Lung microvascular endothelial cell (primary cell): ENCODE measurements at places on chromosomes 12 and 14.

GRCh38 chr14:33709283-33709682 is 241.6 kb downstream of the EGLN3 start:
- no peak for DNase-seq

DNA sequence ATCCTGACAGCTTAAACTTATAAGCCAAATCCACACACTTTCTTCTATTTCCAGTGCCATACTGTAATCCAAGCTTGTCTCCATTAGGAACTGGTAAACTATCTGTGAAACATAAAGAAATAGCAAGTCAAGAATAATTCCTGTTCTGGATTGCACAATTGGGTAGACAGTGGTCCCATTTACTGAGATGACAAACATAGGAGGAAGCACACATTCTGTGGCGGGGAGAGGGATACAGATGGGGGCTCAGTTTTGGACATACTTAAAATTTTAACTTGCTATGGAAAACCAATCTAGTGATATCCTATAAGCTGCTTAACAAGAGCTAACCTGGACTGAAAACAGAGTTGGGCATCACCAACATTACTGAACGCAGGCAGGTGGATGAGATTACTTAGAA is 16.3 kb downstream of the MAP4K5 start:
- no peak for DNase-seq

DNA sequence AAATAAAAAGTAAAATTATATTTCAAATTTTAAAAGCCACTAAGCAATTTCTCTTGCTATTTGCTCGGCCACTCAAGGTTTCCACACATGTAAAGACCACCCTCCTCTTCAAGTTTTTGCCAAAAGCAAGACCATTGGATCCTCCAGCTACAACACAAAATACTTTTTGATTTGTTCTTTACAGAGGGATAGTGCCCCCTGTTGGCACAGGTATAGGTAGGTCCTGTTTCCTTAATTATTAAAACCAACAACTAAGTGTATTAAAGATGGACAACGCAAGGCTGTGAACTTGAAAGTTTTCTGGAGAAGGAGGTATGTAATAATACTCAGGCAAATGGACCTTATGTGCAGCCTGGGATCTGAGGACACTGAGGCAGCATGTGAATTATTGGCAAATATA is 23.8 kb downstream of the ATP6V1D start:
- DNase-seq = peak; percentile 40

- no peak for DNase-seq
These were observed 32.1 kb downstream of the HNRNPC start for GRCh38 chr14:21236948-21237797.

DNA sequence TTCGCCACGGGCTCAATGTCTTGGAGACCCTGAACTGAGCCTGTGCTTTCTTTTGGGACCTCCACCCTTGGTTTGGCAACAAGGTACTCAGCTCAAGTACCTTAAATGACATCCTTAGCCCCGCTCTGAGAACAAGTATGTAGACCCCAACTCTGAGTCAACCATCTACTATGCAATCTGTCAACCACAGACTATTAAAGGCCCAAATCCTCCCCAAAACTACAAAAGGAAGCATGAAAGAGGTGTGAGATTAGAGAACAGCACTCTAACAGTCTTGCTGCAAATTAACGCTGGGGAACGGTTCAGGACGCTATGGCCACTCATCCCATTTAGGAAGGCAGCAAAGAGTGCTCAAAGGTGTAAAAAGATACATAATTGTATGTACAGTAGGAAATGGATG is 52.1 kb downstream of the CCDC88C start:
- no peak for DNase-seq

DNA sequence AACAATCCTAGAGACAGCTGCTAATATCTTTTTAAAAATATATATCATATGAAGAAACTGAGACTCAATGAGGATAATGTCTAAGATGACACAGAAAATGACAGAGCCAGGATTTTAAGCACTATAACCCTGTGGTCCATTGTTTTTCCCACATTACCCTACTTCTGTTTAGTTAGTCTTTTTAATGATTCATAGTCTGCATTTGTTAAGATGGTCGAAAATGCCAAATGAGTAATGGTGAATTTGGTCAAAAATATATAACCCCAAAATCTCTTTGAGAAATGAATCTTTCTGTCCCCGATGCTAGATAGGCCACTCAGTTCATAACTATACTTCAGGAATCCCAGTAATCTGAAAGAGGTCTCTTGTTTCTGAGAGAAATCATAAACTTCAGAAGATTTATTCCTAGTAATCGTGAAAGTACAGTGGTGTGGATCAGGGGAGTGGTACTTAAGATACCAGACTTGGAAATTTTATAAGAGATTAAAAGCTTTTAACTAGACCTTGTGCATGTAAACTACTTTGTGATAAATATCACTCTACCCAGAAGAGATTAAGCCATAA is 10.8 kb downstream of the RTRAF start:
- no peak for DNase-seq
